Fibroblast of skin of left quadriceps (primary cell): ENCODE measurements at places on chromosomes 16 and 17.

DNA sequence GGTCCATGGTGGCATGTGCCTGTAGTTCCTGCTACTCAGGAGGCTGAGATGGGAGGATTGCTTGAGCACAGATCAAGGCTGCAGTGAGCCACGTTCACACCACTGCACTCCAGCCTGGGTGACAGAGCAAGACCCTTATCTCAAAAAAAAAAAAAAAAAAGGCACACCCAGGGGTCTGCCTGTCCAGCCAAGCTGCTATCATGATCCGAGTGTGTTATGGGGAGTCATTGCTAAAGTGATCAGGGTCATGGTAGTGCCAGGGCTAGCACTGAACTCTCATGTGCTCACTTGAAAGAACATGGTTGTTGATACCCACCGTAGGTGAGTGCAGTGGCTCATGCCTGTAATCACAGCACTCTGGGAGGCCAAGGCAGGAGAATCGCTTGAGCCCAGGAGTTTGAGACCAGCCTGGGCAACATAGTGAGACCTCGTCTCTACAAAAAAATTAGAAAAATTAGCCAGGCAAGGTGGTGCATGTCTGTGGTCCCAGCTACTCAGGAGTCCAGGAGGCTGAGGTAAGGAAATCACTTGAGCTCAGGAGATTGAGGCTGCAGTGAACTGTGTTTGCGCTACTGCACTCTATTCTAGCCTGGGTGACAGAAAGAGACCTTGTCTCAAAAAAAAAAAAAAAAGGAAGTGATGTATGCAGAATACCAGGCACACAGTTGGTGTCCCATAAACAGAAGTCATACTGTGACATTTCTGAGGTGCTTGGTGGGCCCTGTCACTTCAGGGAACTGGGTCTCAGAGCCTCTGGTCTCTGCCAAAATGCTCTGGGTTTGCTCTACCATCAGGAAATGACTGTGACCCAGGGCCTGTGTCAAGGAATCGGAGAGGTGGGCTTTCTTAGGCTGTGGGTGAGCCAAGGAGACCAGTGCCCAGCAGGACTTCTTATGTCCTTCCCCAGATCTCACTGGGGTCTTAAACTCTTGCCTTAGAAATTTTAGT is 2.2 kb downstream of the PRM1 start:
- no peak for DNase-seq

DNA sequence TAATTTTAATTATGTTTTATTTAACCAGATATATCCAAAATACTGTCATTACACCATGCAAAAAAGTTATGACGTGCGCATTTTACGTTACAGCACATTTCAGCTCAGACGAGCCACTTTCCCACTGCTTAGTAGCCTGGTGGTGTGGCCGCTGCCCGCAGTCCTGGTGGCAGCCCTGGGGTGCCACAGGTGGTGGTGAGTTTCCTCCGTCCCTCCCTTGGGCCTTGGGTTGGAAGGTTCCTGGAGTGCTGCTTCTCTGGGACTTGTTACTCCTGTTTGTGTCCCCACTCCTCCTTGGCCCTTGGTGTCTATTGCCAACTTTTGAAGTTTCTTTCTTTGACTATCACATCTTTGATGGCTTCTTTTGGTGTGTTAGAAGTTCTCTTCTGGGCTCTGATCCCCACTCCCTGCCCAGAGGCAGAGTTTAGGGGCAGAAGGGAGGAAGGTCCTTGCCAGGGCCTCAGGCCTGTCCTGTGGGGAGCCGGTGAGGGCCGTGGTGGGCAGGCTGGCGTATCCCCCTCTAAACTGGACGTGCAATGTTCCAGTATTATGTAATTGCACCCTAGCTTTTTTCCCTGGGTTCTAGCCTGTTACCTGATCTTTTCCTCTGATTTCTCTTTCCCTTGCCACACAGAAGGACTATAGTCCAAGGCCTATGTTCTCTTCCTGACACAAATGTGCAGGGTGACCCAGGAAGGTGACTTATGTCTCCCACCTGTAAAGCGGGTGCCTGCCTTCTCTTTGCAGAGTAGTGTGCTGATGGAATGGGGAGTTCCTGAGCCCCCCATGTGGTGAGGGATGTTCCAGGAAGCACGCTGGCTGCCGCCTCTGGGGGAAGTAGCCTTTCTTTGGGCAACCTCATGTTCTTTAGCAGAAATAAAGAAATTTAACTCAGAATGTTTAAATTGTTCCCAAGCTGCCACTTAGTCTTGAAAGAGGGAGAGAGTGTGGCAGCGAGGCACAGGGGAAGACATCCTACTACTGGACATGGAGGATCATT is 8.4 kb downstream of the MPRIP start:
- no peak for DNase-seq

GRCh38 chr16:57536306-57537193 is at the start of gene CCDC102A:
Gene CCDC102A (minus strand): TSS chr16:57536571. CDS start chr16:57529177, 7,394 bp downstream.
- DNase-seq, result no peak

DNA sequence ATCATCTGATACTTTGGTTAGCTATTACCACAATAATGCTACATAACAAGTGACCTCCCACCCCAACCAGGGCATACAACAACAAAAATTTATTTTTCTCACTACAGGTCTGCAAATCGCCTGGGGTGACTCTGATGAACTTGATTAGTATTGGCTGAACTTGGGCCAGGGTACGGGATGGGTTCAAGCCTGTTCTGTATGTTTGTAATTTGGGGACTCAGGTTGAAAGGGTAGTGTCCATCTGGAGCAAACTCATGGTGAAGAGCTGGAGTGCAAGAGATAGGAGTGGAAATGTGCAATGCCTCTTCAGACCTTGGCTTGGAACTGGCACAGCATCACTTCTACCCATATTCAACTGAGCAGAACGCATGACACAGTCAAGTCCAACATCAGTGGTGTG is 16.3 kb upstream of the NKD1 start:
- no peak for DNase-seq

DNA sequence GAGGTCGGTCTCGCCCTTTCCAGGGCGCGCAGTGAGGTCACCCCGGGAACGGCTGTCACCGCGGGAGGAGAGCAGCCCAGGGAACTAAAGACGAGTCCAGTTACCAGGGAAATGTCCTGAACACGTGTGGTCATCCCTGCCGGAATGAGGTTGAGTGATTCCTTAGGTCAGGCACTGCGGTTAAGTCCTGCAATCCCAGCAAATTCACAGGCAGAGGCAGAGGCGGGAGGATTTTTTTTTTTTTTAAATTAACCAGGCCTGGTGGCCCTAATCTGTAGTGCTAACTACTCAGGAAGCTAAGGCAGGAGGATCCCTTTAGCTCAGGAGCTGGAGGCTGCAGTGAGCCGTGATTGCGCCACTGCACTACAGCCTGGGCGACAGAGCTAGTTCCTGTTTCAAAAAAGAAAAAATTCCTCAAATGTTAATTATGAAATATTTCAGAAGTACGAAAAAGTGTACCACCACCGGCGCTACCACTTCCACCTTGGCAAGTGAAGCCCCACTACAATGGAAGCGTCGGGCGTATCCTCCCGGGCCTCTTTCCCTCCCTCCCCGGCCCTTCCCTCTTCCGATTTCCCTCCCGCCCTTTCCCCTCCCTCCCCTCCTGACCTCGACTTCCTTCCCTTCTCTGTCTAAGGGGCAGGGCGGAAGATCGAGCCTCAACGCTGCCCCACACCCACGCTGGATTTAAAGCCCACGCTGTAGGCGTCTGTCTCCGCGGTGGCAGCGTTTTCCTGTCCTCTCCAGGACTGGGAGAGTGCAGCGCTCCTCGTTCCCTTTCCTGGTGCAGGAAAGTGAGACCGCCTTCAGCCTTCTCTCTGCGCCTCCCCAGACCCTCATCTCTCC is 27.3 kb downstream of the SLFN11 start:
- peak; percentile 16 for DNase-seq

GRCh38 chr16:49910541-49911071 is 54.7 kb upstream of the ZNF423 start:
- DNase-seq, result no peak

- no peak for DNase-seq
Measured at GRCh38 chr16:16019488-16019887, 70.1 kb downstream of the ABCC1 start.

GRCh38 chr17:70888324-70888723 is 719.0 kb downstream of the KCNJ2 start:
- no peak for DNase-seq

GRCh38 chr16:72990571-72990970 is 57.4 kb downstream of the ZFHX3 start:
- DNase-seq, result no peak

DNA sequence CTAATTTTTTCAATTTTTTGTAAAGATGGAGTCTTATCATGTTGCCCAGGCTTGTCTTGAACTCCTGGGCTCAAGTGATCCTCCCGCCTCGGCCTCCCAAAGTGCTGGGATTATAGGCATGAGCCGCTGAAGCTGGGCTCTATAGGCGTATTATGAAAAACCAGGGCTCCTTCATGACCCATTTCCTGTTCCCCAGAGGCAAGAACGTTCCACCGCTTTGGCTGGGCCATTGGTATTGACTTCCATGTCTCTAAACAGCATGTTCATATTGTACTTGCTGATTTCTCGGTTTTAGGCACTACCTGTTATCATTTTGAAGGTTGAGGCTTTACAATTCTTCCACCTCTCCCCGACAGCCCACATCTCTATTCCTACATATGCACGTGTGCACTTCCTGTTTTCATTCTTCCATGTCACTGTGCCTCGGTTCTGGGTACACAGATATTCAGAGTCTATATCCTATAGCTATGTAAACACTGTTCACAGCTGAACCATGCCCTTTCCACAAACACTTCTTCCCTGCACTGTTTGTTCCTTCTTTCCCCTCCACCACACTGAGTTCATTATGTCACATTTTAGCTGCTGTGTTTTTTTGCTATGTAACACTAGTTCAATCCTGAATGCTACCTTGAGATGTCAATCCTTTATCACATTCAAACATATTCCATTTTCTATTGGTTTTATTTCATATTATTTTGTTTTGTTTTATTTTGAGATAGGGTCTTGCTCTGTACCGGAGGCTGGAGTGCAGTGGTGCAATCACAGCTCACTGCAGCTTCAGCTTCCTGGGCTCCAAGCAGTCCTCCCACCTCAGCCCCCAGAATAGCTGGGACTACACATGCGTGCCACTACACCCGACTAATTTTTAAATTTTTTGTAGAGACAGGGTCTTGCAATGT is 16.8 kb upstream of the MAPK3 start:
- no peak for DNase-seq

DNA sequence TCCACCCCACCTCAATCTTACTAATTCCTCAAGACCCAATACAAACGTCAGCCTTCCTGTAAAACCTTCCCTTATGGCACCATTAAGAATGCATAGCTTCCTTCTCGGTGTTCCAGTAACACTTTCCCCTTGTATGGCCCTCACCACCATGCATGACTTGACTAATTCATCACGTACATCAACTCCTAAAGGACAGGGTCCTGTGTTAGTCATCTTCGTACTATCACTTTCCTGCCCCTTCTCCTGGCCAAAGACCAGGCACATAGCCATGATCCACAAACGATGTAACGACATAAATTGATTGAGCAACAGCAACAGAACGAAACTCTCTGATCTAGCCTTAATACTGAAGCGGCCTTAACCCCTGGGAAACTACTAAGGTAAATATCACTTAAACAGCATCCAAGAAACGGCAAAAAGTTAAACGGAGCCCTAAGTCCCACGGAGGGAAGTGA is 612 bp downstream of the PSMD12 start:
- no peak for DNase-seq

DNA sequence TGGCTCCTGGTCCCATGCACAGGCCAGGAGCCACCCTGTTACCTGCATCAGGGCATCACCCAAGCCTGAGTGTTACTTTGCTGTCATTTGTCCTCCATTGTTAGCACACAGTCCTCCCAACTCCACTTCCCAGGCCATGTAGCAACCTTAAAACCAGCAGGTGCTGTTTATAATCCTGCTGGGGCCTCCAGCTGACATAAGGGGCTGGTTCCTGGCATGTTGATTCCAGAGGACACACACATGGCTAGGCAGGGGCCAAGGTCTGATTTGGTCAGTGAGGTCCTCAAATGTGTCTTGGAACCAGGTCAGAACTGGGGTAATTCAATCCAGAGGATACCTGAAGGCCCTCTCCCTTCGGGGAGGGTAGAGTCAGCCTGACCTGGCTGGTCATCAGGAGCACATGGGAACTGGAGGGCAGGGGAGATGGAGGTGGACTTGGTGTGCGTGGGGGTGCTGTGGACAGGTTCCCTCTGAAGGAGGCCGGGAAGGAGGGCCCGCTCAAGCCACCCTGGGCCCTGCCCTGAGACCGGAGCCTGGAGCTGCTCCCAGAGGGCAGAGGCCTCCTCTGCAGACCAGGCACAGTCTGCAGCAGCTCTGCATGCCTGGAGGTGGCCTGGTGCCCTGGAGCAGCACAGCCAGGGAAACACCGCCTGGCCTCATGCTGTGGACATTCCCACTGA is 6.6 kb downstream of the ADORA2B start:
- DNase-seq, result no peak

DNA sequence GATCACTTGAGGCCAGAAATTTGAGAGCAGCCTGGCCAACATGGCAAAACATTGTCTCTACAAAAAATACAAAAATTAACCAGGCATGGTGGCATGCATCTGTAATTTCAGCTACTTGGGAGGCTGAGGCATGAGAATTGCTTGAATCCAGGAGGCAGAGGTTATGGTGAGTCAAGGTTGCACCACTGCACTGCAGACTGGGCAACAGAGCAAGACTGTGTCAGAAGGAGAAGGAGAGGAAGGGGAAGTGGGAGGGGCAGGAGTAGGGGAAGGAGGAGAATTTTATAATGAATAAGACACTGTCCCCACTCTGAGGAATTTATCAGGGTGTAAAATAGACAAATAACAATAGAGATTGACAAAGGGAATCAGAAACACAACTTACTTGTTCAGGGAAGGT is 440.6 kb upstream of the DYNLRB2 start:
- DNase-seq, result no peak

GRCh38 chr16:10638101-10638500 is 56.6 kb downstream of the TEKT5 start:
- no peak for DNase-seq

DNA sequence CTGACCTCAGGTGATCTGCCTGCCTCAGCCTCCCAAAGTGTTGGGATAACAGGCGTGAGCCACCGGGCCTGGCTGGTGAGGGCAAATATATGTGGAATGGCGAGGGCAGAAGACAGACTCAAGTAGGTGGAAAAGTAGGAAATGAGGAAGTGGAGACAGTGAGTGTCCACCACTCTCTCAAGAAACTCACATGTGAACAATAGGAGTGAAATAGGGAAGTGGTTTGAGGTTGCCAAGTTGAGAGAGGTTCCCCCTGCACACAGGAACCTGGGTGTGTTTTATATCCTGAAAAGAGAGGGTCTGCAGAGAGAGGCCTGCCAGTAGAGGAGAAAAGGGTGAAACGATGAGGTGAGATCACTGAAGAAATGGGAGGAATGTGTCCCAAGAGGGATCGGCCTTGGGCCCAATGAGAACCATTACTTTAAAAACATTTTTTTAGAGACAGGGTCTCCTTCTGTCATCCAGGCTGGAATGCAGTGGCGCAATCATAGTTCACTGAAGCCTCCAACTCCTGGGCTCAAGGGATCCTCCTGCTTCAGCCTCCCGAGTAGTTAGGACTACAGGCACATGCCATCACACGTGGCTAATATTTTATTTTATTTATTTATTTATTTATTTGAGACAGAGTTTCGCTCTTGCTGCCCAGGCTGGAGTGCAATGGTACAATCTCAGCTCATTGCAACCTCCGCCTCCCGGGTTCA is 17.1 kb upstream of the CORO1A start:
- no peak for DNase-seq
